ENCODE measurements at places on chromosomes 6 and 20.

DNA sequence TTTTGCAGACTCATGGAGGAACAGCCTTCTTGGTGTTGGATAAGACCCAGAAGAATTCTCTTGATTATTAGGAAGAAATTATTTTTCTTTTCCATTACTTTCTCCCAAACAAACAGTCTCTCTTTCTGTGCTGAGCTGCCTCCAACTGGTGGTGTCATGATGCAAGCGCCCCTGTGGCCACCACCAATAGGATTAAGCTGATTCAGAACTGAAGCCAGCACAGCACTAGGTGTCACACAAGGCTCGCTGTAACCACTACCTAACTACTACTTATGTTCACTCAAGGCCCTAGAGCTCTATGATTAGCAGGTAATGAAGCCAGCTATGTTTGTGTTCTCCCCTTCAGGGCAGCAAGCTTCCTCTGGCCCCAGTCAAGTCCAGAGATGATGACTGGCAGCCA is 123.4 kb downstream of the HTR1B start:
- DNase-seq: no peak

DNA sequence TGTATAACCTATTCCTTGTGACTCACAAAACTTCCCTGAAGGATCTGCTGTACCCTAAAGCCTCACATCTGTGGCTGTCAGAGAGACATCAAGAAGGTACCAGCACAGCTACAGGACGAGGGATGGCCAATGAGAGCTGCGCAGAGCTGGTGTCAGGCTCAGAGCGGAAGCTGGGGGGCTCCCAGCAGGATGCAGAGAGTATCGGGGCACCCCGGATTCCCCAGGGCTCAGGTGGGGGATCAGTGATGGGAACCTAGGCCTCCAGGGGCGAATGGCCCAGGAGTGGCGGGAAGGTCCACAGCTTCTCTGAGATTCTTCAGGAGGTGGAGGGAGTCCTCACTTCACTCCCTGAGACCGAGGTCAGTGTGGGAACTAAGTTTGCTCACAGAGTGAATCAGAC is 30.9 kb upstream of the SMOC2 start:
- DNase-seq: no peak

GRCh38 chr6:167153521-167153959 is 4.2 kb downstream of the GPR31 start:
- DNase-seq: peak; percentile 65

- DNase-seq: no peak
These were observed 86.7 kb upstream of the THBS2 start for GRCh38 chr6:169340395-169340794.

GRCh38 chr6:139295901-139296300 is 4.1 kb upstream of the TXLNB start:
- DNase-seq: no peak

- DNase-seq: no peak
These were observed 91.9 kb downstream of the MYLK4 start for GRCh38 chr6:2658788-2659187.

DNA sequence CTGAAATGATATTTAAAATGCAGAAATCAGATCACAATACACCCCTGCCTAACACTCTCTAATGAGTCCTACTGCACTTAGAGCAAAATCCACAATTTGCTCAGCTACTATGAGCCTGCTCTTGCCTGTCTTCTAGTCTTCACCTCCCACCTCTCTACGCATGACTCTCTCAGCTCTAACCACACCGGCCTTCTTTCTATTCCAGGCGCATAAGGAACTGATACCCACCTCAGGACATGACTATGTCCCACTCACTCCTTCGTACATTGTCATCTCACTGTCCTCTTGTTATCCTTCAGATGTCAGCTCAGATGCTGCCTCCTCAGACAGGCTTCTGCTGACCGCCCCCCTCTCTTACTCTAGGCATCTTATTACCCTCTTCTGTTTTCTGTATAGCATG is 201.0 kb upstream of the FLRT3 start:
- DNase-seq: no peak

DNA sequence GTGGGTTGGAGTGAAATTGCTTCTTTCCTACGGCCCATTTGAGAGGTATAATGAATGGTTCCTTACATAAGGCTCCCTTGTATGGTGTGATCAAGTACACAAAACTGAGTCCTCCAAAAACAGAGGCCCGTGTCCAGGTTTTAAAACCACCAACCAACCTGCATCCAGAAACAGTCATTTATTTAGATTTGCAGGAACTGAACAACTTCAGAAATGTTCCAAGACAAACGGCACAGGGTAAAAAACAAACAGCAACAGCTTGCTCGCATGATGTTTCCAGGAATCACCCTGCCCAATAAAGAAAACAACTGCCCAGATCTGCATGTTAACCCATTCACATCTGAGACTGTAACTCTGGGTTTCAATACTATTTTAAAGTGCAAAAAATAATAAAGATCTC is 40.2 kb upstream of the TRAM2 start:
- no peak for DNase-seq

GRCh38 chr6:166900130-166900708 is 56.1 kb downstream of the RNASET2 start:
- no peak for DNase-seq

- no peak for DNase-seq
These were observed 332.4 kb downstream of the HACE1 start for GRCh38 chr6:104527311-104527710.

- DNase-seq: no peak
These were observed 104.5 kb downstream of the IBTK start for GRCh38 chr6:82143041-82143481.

GRCh38 chr6:150143516-150144293 is 861 bp downstream of the PPP1R14C start:
- DNase-seq: no peak

- DNase-seq: no peak
These were observed 16.6 kb downstream of the HLA-A start for GRCh38 chr6:29958921-29959320.

DNA sequence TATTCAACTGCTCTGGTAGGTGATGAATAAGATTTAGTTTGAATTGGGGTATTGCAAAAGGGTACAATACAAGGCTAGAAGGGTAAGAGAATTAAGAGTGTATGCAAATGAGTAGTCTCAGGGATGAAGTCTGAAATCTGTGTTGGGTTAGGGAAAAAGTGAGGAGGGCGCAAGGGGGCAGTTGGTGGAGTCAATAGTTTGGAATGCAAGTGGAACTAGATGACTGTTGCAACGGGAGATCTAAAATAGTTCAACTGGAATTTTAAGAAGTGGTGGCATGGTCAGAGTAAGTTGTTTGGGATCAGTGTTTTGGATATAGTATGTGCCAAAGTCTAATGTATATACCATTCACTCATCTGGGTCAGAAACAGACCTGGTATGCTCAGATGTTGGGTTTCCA is 329.6 kb downstream of the GJA1 start:
- no peak for DNase-seq

DNA sequence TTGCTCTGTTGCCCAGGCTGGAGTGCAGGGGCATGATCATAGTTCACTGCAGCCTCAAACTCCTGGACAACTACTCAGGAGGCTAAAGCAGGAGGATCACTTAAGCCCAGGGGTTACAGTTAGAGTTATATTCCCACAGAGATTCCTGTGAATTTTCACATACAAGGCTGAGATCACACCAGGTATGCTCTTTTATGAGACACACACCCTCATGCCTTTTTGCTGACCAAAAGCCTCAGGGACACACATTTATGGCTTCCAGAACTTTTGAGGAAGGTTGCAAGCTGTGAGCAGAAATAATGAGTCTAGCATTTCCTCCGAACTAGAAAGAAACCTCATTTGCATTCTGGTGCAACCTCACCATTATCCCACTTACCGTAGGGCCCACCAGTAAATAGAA is 370.5 kb upstream of the ARID1B start:
- no peak for DNase-seq
